ENCODE measurements at places on chromosomes 6 and 20.

- DNase-seq: no peak
Observed at GRCh38 chr6:134517145-134517658, 199.3 kb upstream of the SGK1 start.

GRCh38 chr6:111804627-111805235, 68.5 kb downstream of the FYN start:
- DNase-seq: no peak

GRCh38 chr20:25389858-25390537, 637 bp downstream of the ABHD12 start:
- no peak for DNase-seq

DNA sequence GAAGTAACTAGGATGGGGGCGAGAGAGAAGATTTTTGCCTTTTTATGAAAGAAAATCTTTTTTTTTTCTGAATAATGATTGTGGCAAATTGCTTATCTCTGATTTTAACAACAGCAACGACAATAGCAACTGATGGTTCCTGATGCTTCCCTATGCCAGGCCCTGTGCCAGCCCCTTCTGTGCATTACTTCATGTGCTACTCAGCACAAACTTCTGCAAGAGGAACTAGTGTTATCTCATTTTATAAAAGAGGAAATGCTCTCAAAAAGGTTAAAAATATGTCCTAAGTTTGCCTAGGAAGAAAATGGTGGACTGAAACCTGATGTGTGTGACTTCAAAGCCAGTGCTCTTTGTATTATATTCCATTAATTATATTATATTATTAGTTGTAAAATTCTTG, 74.0 kb upstream of the RALGAPA2 start:
- DNase-seq: no peak

DNA sequence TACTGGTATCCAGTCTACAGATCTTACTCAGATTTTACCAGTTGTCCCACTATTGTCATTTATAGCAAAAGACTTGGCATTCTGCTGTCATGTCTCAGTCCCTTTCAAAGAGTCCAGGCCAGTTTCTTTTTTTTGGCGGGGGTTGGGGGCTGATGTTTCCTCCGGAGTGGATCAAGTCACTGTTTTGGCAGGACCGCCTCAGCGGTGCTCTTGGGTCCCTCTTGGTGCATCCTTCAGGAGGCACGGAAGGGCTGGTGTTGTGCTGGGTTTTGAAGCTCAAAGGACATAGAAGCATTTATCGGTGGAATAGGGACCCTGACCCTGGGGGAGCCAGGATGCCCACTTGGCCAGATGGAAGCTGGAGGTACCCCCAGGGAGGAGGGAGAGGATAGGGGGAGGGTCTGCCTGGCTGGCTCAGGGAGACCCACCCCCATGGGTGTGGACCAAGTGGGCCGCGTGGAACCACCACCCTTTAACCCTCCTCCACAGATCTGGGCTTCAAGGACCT, 10.8 kb downstream of the RBCK1 start:
- no peak for DNase-seq

DNA sequence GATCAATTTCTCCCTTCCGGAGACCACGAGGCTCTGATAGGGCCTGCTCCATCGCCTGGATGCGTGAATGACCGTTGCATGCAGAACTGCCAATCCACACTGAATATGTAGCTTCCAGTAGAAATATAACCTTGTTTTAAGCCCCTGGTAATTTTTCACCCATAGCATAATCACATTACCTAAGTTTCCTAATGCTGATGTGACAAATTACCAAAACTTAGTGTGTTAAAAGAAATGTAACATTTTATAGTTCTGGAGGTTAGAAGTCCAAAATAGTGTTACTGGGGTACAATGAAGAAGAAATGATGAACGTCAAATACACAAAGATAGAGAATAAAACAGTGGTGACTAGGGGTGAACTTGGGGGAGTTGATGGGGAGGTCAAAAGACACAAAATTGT, 22.0 kb upstream of the SIRPD start:
- DNase-seq: no peak

DNA sequence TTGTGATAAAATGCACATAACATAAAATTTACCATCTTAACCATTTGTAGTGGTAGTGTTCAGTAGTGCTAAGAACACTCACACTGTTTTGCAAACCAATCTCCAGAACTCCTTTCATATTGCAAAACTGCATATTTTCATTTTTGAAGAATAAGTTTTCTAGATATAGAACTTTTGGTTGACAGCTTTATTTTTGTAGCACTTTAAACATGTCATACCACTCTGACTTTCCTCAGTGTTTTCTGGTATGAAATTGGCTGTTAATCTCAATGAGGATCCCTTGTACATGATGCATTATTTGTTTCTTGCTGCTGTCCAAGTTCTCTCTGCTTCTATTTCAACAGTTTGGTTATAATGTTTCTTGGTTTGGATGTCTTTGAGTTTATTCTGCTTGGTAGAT, 45.1 kb upstream of the MICB start:
- no peak for DNase-seq
